ENCODE measurements at places on chromosomes 1 and 21.

- no peak for DNase-seq
These were observed 7.6 kb downstream of the GPR37L1 start for GRCh38 chr1:202130297-202130721.

- no peak for DNase-seq
These were observed 48.8 kb upstream of the RAP1A start for GRCh38 chr1:111570781-111571181.

GRCh38 chr21:44255511-44255981 is 6.2 kb downstream of the DNMT3L start:
- DNase-seq, result no peak

GRCh38 chr1:10160173-10160572 is 50.2 kb upstream of the KIF1B start:
- no peak for DNase-seq

DNA sequence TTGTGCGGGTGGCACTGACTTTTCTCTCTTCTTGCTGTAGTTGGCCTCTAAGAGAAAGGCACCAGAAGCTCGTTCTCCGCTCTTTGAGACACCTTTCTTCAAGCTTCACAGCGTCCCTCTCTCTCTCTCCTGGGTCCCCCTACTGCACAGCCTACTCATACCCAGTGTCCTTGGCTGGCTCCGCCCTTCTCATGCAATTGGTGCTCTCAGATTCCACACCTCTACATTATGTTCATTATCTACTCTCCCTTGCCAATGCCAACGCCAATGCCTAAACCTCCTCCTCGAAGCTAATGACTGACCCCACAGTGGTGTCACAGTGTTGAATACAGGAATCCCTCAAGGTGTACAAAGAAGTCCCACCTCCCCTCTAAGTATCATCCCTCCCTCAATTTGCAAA is 4.8 kb upstream of the DNAJC28 start:
- DNase-seq, result no peak

GRCh38 chr1:47763591-47764171 is 233.5 kb downstream of the TRABD2B start:
- DNase-seq, result no peak

DNA sequence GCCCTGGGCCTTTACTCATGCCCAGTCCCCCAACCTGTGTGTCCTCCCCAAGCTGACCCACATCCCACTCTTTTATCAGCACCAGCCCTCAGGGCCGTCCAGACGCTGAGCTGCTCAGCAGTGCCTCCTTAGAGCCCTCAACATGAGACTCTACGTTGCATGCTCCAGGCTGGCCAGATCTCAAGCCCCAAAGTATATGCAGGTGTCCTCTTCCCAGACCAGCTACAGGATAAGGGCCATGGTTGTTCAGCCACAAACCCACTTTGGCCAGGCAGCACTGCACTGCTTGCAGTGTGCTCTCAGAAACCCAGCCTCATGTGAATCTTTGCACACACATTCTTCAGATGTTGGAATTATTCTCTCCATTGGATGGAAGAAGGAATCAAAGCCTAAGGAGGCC is 6.0 kb downstream of the CITED4 start:
- no peak for DNase-seq

DNA sequence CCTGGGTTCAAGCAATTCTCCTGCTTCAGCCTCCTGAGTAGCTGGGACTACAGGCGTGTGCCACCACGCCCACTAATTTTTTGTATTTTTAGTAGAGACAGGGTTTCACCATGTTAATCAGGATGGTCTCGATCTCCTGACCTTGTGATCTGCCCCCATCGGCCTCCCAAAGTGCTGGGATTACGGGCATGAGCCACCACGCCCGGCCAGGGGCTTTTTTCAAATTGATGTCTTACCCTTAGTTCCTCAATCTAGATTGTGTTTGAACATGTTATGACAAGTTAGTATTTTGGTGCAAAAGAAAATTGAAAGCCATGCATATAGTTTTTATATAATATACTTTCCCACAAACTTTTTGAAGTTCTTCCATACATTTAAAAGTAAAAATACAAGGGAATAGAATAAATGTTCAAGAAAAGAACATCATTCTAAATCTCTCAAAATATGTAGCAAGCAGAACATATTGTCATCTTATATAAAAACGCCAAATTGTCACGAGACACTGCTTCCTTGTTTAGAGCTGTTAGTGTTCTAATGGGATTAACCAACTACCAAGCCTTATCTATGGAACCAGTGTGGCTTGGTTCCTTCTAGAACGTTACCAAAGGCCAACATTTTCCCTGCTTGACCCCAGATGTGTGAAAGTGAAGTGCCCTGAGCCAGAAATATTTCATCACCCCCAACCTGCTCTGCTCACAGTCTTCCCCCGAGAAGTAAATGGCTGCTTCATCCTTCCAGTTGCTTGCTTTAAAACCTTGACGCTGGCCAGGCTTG is 9.5 kb upstream of the PLEKHM2 start:
- DNase-seq, result no peak

DNA sequence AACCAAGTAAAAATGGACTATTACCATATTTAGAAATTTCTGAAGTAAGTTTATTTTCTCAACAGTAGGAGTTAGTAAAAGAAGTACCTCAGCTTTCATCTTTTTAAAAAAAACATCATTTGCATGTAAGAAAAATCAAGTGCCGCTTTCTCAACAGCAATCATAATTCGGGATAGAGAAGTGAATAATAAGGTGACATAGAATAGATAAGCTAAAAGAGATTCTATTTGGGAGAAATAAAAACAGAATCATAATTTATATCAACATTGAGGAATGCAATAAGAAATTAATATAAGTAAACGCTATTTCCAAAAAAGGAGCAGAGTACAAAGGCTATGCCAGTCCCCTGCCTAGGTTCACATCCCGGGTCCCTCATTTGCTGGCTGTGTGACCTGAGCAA is 330.9 kb upstream of the GREM2 start:
- DNase-seq, result no peak

Data from urinary bladder (tissue), 4 donors.